ENCODE measurements at places on chromosomes 7 and 10.

DNA sequence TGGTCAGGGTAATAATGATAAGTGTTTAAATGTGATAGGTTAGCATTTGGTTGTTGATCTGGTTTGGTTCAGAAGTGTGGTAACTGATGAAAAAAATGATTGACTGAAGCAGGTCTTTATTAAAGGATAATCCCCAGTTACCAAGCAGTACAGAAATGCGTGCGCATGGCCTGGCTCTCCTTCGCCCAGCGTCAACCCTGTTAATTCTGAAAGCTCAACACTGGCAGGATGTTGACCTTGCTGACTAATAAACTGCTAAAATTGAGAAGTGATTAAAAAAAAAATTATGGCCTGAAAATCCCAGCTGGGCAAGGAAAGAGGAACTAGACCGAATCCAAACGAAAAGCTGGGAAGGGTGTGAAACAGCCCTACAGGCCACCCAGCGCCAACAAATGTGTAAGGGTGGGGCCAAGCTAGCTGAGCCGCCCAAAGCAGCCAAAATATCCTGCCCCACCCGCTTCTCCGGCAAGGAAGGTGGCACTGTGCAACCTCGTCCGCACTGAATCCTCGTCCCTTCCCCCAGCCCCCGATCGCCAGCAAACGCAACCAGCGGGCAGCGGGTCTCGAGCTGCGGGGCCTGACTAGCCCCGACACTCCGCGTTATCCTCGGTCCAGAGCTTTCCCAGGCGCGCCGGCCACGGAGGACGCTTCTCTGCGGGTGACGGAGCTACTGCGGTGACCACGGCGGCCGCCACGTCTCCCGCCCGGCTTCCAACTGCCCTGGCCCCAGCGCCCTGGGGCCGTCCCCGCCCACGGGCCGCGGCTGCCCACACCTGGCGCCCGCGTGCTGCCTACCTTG is 561 bp downstream of the SHTN1 start:
- DNase-seq = peak; percentile 6

DNA sequence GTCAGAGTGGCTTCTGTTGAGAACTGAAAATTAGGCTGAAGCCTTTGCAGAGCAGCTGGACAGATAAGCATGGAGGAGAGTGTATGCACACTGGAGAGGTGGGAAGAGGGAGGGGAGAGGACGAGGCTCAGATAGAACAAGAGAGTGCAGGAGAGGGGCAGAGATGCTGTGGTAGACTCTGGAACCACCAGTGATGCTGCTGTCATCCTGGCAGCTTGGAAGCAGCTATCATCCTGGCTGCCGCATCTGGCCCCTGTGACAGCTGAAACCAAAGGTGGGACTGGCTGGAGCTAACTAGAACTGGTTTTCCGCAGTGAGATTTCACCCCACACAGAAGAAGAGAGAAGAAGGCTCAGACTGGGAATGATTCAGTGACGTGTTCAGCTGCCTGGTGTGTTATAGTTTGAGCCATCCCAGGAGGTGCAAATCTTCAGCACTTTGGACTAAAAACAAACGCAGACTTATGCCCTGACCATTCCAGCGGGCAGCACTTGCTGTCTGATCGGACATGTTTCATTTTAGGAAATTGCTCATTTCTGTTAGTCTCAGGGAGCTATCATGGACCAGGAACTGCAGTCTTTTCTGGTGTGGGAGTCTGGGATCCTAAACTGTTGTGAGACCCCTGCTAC is 38.4 kb downstream of the EEPD1 start:
- no peak for DNase-seq

GRCh38 chr10:110525349-110526260 is 27.9 kb downstream of the DUSP5 start:
- DNase-seq = no peak

- no peak for DNase-seq
Observed at GRCh38 chr10:19811540-19811939, 4.7 kb upstream of the PLXDC2 start.

DNA sequence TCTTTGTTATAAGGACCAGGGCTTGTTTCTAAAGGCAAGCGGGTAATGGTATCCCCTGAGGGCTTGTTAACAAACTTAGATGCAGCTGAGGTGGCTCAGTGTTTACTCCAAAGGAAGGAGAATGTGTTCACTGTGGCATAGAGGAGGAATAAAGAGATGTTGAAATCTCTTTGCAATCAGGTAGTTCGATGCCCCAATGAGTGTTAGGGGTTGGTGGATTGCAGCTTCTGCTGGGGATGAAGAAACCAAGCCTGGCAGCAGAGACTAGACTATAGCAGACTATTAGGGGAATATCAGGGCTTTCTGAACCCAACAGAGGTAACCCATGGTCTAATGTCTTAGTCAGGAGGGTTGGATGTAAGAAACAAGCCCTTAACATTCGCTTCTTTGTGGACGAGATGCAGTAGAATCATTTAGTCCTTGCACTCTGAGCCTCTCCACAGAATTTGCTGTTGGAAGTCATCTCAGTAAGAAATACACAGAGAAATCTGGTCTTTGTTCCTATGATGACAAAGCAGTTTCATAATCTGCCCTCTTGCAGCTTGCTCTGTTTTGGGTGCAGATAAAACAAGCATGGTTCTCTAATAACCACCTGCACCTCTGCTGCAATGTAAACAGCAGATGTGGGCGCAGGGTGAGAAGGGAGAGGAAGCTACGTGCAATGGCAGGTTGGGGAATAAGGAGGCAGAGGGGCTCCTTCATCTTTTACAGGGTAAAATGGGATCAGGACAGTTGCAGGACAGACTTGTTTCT is 108.6 kb downstream of the NRF1 start:
- no peak for DNase-seq

Measured in GM06990 (cell line).